ENCODE measurements at places on chromosomes 4 and X. TPM values are rescaled to one million over a fixed set of nuclear protein-coding genes. Genes with fewer than 3 reads are reported as not detected.
A peak's percentile ranks its signal among the peaks of the same experiment; 100 is the strongest.

DGKK gene
- 0.18 TPM for total RNA-seq

MCF2 gene
- total RNA-seq: 0.23 TPM

KDR gene
- 0.12 TPM for total RNA-seq

OPN1LW gene
- total RNA-seq: not detected

SETD7 gene
- total RNA-seq: 11.1 TPM

CYTL1 gene
- 13.5 TPM for total RNA-seq

NOX1 gene
- total RNA-seq: not detected

PCDH11X gene
- total RNA-seq: 1.9 TPM

GRCh38 chr4:76205476-76205875 lies 8.1 kb downstream of the SCARB2 start:
- DNase-seq: no peak

DNA sequence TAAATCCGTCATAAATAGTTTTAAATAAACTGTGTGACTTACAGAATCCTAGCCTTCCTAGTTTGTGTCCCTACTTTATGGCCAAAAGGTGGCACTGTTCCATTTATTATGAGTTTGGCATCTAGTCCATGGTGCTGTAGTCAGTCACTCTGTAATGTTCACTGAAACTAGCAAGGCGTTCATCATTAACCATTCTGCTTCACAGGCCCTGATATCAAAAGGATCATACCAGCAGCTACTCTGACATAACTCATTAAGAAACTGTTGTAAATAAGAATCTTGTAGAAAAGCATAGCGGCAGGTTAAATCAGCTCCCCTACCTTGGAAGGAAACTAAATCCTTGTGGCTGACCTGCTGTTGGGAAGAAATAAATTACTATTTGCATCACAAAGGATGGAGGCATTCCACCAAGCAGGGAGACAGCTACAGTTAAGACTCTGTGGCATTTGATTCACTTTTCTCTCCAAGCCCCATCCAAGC lies 919.6 kb upstream of the DIAPH2 start:
- DNase-seq: peak; percentile 1

GRCh38 chr4:106019771-106020170 lies 124.5 kb downstream of the NPNT start:
- DNase-seq: no peak

- DNase-seq: no peak
These were observed at the start of gene SMR3A for GRCh38 chr4:70360460-70360859. Gene SMR3A (plus strand): TSS chr4:70360760. CDS start chr4:70362116, 1,356 bp downstream.

- DNase-seq: no peak
These were observed 17.4 kb downstream of the CETN2 start for GRCh38 chrX:152813206-152813605.

DNA sequence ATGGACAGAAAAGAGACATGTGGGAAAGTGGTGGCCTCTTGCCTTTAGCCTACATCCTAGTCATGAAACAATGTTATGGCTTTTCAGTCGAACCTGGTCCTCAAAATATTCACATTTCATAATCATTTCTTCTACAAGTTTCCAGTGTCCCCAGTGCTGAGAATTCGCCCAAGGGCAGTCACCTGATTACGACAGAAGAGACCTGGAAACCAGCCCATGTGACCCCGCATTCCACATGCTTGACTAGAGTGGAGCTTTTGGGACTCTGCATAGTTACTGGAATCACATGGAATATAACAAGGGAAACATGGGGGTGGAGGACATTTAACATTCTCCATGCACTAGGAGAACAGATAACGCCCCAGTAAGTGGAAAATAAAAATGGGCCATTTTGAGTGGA lies 100.1 kb downstream of the PPARGC1A start:
- DNase-seq: no peak

DNA sequence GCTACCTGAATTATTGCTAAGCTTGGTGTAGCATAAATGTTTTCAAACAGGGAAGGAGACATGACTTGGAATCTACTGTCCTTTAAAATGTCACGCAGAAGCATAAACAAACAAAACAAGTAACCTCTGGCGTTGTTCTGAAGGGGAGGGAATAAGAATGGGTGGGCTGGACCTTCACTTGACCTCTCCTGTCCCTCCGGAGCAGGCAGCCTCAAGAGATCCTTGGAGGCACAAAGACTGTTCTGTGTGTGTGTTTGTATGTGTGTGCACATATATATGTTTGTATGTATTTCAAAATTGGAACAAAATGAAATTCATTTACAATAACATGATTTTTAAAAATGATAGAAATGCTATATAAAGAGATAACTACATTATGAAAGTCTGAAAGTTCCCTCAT lies 91.3 kb upstream of the DCLK2 start:
- DNase-seq: no peak

GRCh38 chr4:151325111-151325948 lies at the start of gene SH3D19:
Gene SH3D19 (minus strand): TSS chr4:151325605. CDS start chr4:151325352, 253 bp downstream.
- DNase-seq: peak; percentile 57

GRCh38 chrX:36844857-36845256 lies 163.3 kb upstream of the FAM47C start:
- no peak for DNase-seq

DNA sequence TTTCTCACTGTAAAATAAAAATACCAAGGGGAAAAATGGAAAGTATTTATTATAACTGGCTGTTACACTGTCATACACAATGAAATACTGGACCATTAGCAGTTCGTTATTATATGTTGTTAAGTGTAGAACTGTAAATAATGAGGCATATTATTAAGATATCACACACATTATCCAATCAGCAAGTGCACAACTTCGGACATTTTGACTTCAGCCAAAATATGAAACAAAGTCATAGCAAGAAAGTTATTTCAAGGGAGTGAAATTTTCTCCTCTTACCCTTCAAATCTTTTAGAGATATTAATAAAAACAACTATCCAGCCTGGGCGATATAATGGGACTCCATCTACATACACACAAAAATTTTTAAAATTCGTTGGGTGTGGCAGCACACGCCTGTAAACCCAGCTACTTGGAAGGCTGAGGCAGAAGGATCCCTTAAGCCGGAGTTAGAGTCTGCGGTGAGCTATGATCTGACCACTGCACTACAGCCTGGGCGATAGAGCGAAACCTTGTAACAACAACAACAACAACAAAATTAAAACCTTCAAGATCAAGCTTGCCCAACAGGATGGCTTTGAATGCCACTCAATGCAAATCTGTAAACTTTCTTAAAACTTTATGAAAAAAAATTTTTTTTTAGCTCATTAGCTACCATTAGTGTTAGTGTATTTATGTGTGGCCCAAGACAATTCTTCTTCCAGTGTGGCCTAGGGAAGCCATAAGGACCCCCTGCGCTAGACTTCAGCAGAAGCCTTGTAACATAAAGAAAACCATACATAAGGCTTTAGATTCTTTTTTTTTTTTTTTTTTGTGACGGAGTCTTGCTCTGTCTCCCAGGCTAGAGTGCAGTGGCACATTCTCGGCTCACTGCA lies 1.3 kb upstream of the CISD2 start:
- no peak for DNase-seq

GRCh38 chr4:81512757-81513501 lies 41.2 kb upstream of the RASGEF1B start:
- DNase-seq: no peak

DNA sequence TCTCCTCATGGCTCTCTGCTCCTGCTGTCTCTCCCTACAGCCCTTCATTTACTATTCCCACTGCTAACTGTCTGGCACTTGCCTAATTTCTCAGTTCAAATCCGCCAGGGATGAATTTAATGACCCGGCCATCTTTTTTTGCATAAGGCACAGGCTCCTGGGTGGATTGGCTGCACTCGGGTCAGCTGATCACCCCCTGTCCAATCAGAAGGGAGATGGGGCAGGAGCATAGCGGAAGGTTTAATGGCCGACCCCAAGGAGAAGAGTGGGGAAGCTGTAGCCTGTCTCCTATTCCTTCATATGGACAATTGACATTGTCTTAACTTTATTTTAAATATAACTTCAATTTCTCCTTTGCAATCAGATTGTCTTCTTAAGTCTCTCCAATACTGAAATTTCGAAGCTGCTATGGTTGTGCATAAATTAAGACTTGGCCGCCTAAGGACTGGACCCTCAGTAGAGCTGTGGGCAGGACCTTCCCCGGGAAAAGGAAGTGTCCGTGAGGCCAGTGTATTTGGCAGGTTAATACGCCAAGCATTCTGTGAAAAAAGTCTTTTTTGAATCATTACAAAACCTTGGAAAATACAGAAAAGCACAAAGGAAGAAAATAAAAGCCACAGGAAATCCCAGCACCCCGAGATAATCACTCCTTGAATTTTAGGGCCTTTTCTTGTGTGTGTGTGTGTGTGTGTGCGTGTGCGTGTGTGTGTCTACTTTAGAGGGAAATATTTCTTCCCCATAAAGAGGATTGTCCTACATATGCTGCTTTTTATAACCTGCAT lies 55.5 kb downstream of the SMIM20 start:
- no peak for DNase-seq

DNA sequence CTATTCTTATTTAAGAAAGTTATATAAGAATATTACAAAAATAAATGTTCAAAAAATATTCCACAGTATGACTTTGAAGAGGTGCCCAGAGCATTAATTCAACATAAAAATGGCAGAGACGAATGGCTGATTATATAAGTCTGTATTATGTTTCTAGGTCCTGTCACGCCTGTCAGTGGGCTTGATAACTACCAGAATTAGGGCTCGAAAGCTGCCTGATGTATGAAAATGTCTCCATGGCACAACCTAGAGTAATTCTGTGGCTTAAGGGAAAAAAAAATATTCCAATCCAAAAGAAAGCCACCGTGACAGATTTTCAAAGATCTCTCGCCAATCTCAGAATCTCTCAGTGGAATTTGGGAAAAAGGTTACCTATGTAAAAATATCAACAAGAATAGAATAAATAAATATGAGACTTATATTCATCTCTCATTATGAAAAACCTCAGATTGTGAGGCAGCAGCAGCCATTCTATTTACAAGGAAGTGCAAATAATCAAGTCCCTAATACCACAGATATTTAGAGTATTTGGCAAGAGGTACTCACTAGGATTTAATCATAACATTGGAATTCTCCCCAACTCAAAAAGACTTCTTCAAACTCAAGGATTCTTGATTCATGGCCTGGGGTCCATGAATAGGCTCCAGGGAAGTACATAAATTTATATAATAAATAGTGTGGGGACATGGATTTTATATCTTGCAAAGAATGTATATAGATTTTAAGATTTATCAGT lies 489.1 kb upstream of the INTU start:
- no peak for DNase-seq

- no peak for DNase-seq
These were observed 335.7 kb downstream of the FSTL5 start for GRCh38 chr4:161828061-161828460.
